RPMI7951 (cell line): ENCODE measurements at places on chromosomes 11 and 22.

- DNase-seq, result no peak
Measured at GRCh38 chr22:44256556-44257485, 55.9 kb downstream of the SHISAL1 start.

DNA sequence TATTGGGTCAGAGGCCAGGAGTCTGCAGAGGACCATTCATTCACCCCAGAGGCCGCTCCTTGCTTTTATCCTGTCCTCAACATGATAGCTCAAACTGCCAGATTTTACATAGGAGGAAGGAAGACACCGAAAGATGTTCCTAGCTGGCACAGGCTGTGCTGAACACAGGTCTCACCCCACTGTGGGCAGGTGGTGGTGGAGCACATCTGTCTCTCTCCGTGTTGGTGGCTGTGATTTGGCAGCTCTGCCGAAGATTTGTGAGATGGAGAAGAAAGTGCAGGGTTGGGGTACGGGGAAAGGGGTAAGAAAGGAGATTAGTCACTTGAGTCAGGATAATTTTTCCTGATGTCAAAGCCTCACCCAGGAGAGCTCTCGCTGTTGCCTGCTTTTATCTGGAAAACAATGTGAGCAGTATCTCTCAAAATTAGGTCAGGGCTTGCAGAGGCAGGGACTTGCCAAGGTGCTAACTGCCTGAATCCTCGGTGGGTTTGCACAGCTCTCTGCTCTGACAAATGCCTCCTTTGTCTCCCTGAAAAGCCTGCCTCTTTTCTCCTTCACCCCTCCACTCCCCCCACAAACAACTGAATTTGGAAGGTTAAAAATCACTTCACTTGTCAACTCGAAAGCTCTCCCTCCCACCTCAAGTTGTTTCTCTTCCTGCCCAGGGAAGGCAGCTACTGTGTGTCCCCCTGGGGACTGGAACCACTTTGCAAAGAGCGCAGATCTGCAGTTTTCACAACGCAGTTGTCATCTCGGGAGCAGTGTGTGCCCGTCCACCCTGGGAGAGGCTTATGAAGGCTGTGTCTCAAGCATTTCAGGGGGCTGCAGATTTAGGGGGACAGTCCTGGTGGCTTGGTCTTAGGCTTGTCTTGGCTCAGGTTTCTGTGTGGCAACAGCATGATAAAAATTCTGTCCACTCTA, 299.7 kb downstream of the ST3GAL4 start:
- DNase-seq, result no peak

DNA sequence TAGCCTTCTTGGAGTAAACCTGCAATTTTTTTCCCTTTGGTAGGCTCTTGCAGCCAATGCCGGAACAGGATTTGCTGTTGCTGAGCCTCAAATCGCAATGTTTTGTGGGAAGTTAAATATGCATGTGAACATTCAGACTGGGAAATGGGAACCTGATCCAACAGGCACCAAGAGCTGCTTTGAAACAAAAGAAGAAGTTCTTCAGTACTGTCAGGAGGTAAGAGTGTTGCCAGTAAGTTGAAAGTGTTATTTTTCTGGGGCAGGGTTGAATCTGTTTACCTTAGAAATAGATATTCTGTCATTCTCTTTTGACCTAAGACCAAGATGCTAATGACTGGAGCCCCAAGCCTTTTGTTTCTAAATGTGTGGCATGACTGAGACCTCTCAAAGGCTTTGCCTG, 39.7 kb downstream of the APLP2 start:
- DNase-seq, result no peak

DNA sequence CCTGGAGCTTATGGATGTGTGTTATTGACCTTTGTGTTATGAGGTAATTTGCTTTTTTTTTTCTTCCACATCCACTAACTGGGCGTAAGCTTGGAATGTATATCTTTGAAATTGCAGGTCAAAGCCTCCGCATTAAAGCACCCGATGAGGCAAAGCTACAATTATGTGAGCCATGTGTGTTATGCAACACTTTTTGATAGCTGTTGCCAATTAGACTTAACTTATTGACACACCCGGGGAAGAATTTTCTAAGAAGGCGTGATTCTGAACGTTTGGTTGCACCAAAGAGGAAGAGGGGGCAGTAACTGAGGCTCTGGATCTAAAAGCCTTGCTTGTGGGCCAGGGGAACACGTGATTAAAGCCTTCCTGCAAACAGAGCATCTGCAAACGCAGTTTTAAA, 610 bp upstream of the TEX12 start:
- no peak for DNase-seq

GRCh38 chr11:60874421-60875365, 7.4 kb downstream of the ZP1 start:
- no peak for DNase-seq

DNA sequence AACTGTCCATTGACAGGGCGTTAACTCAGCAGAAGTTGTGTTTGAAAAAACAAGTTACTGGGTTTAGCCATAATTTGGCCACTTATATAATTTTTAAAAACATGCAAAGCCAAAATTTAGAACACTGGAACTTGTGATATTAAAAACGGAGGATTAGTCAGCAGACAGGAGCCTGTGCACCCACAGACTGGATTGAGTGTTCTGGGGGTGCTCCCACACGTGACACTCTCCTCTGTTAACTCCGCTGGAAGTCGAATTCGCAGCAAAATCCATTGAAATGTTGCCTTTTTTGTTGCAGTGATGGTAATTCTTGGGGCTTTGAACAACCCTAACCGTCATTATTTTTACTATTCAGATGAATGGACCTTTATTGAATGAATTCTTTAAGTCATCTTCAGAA, 269.8 kb downstream of the DDX10 start:
- no peak for DNase-seq

DNA sequence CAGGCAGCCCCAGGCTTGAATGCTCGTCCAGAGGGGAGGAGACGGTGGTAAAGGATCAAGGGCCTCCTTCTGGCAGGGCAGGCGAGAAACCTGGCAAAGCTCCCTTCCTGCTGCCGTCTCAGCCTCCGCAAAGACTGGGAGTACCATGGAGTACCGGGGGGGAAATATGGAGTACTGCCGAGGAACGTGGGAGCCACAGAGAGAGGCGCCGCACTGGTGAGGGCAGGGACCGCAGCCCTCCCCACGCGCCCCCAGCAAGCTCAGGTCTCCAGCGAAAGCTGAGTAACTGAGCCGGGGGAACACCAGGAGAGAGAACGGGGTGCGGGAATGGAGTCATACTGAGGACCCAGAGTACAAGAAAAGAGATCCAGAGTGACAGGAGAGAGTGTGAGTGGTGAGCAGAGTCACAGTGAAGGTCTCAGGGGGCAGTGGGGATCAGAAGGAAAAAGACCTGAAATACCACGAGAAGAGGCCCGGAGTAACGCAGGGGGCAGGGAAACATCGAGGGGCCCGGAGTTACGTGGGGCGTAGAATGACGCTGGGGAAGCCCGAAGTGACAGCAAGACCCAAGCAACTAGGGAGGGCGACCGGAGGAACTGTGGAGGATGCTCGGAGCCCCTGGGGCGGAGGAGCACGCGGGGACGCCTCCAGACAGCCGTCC, 740 bp downstream of the EML3 start:
- peak; percentile 77 for DNase-seq

DNA sequence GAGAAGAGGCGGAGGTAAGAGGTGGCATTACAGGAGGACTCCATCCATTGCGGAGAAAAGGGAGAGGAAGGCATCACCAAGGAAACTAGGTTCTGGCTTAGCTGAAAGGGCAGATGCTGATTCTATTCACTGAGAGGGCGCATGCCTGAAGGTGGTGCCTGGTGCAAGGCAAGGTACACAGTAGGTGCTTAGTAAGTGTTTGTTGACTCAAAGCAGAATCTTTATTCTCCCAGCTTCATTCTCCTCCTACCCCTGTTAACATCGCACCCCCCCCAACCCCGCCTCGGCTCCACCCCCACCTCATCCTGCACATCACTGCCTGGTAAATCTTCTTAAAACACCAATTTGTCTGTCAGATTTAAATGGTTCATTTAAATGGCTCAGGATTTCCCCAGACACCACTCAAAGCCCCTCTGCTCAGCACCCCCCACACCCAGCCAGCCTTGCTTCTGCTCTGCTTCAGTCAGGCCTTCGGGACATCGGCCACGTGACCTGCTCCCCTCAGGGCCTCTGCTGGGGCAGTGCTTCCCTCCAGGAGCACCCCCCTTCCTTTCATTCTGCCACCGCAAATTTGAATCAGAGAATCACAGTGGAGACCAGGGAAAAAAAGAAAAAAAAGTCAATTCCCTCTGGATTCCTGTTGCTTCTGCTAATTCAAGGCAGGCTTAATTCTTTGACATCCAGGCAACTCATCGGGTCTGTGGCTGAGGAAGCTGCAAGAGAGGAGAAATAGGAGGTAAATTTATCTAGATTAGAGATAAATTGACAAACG, 17.8 kb upstream of the RCN1 start:
- peak; percentile 51 for DNase-seq

- no peak for DNase-seq
Measured at GRCh38 chr11:88119561-88119960, 55.7 kb downstream of the RAB38 start.

GRCh38 chr11:1059759-1060158, 14.9 kb upstream of the MUC2 start:
- no peak for DNase-seq

- no peak for DNase-seq
Measured at GRCh38 chr11:2724104-2724503, 24.3 kb upstream of the KCNQ1OT1 start.

GRCh38 chr11:113685654-113686359, 20.3 kb downstream of the TMPRSS5 start:
- no peak for DNase-seq

DNA sequence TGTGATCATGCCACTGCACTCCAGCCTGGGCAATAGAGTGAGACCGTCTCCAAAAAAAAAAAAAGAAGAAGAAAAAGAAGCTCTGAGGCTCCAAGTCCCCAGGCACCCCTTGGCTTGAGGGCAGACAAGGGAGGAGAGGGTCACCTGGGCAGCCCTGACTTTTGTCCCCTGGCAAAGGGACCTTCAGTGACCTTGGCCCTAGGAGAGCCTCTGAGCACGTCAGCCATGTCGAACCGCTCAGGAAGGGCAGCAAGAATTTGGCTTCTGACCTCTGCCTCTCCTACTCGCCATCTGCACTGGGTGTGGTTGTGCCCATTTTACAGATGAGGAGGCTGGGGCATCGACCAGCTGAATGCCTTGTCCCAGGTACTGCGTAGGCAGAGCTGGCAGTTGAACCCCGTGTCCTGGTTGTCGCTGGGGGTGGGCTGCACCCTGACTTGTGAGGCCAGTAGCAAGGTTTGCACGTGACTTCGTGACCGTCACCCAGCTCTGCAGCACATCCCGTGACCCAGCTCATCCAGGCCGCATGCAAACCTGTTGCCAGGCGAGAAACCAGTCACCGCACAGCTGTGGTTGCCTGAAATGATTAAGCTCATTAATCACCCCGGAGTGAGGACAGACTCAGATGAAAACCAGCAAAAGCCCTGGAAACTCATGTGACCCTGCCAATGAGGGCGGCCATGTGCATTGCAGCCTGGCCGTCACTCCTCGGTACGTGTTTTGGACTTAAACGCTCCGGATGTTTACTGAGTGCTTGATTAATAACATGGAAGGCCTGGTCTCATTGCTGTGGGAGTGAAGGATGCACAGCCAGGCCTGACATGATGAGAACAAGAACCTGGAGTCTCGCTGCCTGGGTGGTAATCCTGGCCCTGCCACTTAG, 47.7 kb upstream of the PPP6R3 start:
- no peak for DNase-seq

- DNase-seq, result peak; percentile 79
Measured at GRCh38 chr11:72813740-72814285, 398 bp upstream of the ATG16L2 start.

DNA sequence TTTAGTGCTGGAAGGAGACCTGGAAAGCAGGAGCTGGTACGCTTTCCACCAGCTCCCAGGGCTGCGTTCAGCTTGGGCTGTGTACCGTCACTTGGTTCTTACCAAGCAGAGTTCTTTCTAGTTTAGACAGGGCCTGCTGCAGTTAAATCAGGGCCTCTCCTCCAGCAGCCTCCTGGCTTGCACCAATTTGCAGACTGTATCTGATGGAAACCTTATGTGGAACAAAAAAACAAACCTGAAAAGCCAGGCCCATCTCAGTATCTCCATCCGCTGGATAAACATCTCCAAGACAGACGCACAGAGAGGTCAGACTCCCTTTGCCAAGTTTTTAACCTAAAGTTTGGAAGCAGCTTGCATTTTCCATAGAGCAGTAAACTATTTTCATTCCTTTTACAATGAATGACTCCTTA, 288.6 kb upstream of the SORL1-AS1 start:
- DNase-seq, result no peak

- no peak for DNase-seq
Measured at GRCh38 chr22:49850959-49851802, 2.5 kb upstream of the ZBED4 start.

- peak; percentile 95 for DNase-seq
Measured at GRCh38 chr22:47836957-47837356, 1074.5 kb downstream of the TBC1D22A start.
